Stimulated activated naive B cell treated with anti-CD40 and anti-IgM and Interleukin-4, amounts not matched to agents 10 μg/mL and 1 μg/mL and 100 μg/mL, for 72 hours (primary cell): ENCODE measurements at places on chromosomes 6 and 20.

DNA sequence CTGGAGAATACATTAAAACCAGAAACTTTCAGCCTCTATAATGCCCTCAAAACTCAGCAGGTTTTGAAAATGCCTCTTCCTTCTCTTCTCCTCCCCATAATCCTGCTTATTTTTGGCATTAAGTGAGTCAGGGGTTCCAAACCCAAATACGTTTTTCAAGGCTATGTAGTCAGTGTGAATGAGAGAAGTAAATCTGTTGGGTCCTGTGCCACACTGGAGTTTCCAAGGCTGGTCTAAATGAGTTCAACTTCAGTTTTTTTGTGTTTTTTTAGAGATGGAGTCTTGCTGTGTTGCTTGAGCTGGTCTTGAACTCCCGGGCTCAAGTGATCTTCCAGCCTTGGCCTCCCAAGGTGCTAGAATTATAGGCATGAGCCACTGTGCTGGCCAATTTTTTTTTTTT lies 20.9 kb downstream of the PTPRA start:
- DNase-seq, result no peak

GRCh38 chr6:133300896-133301295 lies 59.7 kb downstream of the EYA4 start:
- DNase-seq, result no peak

DNA sequence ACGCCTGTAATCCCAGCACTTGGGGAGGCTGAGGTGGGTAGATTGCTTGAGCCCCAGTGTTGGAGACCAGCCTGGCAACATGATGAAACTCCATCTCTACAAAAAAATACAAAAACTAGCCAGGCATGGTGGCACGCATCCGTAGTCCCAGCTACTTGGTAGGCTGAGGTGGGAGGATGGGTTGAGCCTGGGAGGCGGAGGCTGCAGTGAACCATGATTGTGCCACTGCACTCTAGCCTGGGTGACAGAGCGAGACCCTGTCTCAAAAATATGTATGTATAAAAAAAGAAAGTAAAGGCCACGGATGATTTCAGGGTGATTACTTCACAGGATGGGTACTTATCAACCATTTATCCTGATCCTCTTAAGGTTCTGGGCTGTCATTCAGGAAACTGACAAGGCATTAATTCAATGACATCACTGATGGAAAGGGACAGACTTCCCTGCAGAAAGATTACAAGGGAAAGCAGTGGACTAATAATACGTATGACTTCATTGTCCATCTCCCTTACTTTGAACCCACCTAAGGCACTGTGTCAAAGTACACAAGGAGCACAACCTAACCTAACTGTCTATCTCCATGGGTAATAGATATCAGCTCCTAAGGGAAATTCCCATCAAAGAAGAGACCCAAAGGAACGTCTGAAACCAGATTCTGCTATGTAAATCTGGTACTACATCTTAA lies 61.2 kb downstream of the ZMYND8 start:
- DNase-seq, result no peak

GRCh38 chr6:46632053-46632452 lies 20.6 kb downstream of the CYP39A1 start:
- DNase-seq, result no peak

- no peak for DNase-seq
Measured at GRCh38 chr6:100346203-100346602, 118.5 kb downstream of the SIM1 start.

- DNase-seq, result no peak
Measured at GRCh38 chr6:30684386-30685156, 1.9 kb downstream of the PPP1R18 start.

GRCh38 chr6:29631860-29632731 lies 887 bp downstream of the GABBR1 start:
- peak; percentile 37 for DNase-seq

DNA sequence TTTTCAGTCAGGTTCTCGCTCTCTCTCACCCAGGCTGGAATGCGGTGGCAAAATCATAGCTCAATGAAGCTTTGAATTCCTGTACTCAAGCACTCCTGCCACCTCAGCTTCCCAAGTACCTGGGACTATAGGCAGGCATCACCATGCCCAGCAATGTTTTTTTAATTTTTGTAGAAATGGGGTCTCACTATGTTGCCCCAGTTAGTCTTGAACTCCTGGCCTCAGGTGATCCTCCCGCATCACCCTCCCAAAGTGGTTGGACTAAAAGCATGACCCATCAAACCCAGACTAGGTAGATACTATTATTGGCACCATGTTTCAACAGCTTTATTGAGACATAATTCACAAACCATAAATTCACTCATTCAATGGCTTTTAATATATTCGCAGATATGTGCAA lies 72.7 kb upstream of the RUNX2 start:
- DNase-seq, result no peak

DNA sequence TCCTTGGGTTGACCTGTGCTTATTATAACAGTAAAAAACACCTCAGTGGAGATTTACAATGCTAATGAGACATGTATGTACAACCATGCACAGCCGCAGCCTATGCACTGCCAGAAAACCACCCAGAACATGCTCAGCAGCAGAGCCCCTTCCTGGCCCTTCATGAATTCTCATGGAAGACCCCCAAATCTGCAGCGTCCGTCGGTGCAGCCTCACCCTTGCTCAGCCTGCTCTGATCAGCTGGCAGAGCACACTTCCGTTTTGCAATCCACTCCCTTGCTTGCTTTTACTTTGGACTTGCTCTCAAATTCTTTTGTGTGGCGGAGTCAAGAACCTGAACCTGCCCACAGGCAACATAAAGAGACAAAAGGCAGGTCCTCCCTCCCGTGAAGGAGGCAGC lies 378.2 kb upstream of the SULF2 start:
- no peak for DNase-seq

GRCh38 chr6:70310063-70310694 lies 7.3 kb upstream of the COL9A1 start:
- DNase-seq, result no peak

- DNase-seq, result no peak
Measured at GRCh38 chr6:152184573-152184916, 377.1 kb downstream of the ESR1 start.

GRCh38 chr6:111601886-111602285 lies 3.8 kb downstream of the TRAF3IP2 start:
- no peak for DNase-seq

DNA sequence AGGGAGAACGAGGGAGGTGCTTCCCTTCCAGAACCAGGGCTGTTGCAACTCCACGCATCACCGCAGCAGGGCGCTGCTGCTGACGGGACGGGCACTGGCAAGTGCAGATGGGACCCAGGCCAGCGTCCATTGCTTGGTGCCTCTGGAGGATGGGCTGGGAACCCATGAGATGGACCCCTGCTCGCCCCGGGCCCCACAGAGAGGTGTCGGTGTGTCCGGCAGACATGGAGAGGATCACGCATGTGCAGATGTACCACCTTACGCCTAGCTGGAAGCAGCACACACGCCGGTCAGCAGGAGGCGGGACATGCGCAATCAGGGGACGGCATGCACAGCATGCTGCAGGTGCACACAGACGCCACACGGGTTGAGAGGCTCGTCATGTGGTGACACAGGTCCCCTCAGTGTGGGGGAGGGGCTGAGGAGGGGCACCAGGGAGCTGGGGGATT lies 5.7 kb downstream of the CABLES2 start:
- DNase-seq, result no peak

DNA sequence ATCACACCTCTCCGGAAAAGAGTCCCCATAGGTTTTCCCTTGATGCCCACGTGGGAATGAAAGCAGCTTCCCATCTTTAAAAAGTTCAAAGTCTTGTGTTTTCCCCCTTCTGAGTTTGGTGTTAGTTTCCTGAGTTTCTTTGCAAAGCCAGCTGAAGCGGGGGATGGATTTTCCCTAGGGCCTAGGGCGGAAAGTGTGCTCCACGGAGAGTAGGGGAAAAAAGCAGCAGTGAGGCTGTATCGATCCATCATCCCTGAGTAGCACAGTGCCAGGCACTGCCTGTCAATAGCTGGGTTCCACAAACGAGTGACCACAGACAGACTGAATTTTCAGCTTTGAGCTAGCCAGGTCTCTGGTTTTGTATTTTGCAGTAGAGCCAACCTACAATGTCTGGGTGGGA lies 1.3 kb downstream of the DAAM2 start:
- no peak for DNase-seq
